COR-L47 (cell line): ENCODE measurements at places on chromosomes 6 and 20.

DNA sequence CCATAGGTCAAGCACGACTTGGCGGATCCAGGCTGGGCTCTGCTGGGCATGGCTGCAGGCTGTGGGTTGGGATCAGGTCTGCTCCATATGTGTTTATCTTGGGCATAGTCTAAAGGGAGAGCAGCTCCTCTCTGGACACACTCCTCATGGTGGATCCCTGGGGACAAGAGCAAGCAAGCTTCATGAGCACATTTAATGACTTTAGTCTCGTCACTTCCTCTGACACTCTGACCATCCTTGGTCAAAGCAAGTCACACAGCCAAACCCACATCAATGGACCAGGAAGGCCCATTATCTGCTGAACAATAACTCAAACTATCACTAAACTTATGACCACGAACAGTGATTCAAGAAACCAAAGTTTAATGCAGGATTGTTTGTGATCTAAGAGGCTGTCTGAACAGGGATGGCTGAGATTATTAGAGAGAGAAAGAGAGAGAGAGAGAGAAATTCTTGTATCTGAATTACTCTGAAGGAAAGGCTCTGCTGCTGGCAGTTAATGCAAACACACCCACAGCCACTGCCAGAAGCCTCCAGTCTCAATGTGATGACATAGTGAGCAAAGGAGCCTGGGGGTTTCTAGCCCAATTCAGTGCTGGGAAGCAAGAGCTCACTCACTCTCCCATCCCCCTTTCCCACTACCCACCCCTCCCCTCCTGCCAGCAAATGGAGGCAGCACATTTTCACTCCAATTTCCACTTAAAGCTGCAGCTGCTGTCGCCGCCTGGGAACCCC, 490.2 kb upstream of the SULF2 start:
- no peak for DNase-seq

- no peak for DNase-seq
Measured at GRCh38 chr6:130041594-130041993, 23.2 kb downstream of the L3MBTL3 start.

DNA sequence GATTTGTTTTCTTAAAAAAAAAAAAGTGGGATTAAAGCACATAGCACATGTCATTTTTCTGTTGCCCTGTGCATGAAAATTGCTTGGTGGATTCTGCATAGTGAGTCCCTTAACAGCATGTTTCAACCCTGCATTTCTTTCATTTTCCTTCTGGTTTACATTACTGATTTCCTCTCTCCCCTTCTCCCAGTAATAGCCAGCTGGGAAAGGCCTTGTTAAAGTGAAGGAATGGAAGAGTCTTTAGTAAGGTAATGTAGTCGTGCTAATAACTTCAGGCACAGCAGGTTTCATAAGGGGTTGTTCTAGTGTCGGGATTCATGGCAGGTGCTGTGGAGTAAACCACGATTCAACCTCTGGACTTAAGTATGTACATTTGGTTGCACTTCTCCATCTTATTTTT, 202.4 kb downstream of the FARS2 start:
- no peak for DNase-seq

DNA sequence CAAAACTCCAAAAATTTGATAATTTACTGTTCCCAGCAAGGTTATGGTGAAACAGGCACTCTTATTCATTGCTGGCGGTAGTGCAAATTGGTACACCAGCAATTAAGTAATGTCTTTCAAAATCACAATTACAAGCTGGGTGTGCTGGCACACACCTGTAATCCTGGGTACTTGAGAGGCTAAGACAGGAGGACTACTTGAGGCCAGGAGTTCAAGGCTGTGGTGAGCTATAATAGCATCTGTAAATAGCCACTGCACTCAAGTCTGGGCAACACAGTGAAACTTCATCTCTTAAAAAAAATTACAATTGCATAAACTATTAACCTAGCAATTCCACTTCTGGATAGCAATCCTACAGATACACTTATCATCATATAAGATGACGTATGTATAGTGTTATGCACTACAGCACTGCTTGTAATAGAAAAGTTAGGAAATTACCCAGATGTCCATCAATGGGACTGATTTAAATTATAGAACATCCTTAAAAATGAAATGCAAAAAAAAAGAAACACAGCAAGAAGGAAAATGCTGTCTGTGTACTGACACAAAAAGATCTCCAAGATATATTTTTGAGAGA, 31.4 kb downstream of the NCOA6 start:
- DNase-seq = no peak

DNA sequence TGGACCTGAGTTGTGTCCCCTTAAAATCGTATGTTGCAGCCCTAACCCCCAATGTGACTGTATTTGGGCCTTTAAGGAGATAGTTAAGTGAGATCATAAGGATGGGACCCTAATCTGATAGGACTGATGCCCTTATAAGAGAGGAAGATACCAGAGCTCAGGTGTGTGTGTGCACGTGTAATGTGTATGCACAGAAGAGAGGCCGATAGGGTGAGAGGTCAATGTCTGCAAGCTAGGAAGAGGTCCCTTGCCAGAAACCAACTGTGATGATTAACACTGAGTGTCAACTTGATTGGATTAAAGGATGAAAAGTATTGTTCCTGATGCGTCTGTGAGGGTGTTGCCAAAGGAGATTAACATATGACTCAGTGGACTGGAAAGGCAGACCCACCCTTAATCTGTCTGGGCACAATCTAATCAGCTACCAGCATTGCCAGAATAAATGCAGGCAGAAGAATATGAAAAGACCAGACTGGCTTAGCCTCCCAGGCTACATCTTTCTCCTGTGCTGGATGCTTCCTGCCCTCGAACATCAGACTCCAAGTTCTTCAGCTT, 299.8 kb downstream of the LRFN2 start:
- peak; percentile 64 for DNase-seq

DNA sequence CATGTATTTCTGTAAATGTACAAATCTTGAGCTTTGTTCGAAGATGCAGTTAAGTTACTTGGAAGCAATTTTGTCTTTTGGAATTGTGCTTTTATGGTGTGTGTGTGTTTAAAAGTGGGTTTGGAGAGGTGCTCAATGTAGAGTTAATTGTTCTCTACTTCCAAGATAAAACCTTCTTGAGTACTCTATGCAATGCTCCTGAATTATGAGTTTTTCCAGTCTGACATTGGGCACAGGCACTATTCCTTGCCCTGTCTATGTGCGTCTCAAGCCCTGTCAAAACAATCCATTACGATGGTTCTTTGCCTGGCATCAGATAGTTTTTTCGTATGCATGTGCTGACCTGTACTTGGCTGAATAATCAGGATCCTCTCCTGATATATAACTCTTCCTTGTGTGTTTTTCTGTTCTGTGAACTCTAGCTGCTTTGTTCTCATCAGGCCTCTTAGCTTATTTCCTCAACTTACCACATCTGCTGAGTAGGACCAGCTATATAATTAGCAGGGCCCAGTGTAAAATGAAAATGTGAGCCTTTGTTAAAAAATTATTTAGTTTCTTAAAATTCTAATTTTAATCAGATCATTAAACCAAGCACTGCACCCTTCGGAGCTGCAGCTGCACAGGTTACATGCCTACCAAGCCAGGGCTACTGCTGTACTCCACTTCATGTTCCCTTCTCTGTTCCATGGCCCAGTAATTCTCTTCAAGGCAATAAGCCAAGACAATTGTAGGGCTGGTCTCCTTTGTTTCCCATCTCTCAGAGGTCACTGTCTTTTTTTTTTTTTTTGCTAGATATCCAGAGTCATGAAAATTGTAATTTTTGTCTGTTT, 160.1 kb downstream of the ZFAND3 start:
- DNase-seq = no peak

DNA sequence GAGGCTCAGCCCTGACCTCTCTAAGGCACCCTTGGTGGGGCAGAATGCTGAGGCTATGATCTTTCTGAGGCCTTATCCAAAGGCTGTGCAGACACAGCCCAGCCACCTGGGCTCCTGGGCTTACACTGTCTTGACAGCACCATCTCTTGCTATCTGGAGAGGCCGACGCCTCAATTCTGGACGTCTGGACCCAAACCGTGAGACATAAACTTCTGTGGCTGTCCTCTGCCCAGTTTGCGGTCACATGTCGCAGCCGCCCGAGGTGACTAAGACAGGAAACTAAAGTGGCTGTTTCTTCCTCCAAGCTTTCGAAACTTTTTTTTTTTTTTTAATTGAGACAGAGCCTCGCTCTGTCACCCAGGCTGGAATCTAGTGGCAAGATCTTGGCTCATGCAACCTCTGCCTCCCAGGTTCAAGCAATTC, 49.3 kb downstream of the PRR18 start:
- no peak for DNase-seq

DNA sequence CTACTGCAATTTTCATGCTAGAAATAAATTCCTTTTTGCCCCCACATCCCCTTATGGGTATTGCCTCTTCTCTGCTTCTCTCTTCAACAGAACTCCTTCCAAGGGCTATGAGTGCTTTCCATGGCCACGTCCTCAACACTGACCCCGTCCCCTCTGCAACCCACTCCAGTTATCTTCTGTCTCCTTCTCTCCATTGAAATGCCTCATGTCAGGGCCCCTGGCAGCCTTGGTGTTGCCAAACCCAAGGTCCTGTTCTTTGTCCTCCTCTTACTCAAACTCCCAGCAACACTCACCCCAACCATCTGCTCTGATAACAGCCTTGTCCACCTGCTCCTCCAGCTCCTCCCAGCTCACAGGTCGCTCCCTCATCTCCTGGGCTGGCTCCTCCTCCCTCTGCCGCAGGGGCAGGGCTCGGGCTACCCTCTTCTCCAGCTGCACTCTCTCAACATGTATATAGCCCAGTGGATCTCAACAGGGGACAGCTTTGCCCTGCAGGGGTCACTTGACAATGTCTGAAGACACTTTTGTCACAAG, 196.1 kb upstream of the QKI start:
- DNase-seq = no peak

- DNase-seq = no peak
Measured at GRCh38 chr6:106411056-106411455, 50.5 kb downstream of the CRYBG1 start.

DNA sequence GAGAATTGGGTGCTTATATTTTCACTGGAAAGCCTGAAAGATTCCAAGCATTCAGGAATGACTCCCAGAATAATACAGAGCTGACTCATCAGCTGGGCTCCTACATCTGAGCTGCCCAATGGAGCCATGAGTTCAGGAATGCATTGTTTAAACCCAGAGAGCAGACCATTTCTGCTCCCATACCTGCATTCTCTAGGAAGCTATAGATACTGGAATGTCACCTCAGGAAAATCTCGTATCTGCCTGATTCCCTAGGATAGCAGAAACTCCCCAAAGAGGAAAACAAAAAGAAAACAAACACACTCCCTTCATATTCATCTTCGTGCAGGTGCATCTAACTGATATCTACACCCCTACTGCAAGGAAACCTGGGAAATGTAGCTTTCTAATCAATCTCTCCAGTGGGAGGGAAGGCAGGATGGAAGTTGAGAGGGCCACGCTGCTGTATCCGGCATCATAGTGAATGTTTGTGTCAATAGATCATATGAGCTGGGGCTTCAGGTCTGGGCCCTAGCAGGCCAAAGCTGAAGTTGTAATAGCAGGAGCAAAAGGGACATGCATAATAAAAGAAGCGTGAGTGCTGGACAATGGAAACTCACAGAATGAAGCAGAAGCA, 8.2 kb upstream of the SLC2A12 start:
- no peak for DNase-seq

GRCh38 chr20:15380770-15381169, 1043.4 kb upstream of the FLRT3 start:
- DNase-seq = no peak

- no peak for DNase-seq
Measured at GRCh38 chr6:93727447-93727846, 308.1 kb upstream of the EPHA7 start.

- DNase-seq = no peak
Measured at GRCh38 chr6:167420858-167421766, 96.2 kb downstream of the TTLL2 start.

- no peak for DNase-seq
Measured at GRCh38 chr6:87741001-87741650, 39.1 kb upstream of the AKIRIN2 start.

GRCh38 chr20:822651-823573, 10.6 kb upstream of the FAM110A start:
- no peak for DNase-seq

DNA sequence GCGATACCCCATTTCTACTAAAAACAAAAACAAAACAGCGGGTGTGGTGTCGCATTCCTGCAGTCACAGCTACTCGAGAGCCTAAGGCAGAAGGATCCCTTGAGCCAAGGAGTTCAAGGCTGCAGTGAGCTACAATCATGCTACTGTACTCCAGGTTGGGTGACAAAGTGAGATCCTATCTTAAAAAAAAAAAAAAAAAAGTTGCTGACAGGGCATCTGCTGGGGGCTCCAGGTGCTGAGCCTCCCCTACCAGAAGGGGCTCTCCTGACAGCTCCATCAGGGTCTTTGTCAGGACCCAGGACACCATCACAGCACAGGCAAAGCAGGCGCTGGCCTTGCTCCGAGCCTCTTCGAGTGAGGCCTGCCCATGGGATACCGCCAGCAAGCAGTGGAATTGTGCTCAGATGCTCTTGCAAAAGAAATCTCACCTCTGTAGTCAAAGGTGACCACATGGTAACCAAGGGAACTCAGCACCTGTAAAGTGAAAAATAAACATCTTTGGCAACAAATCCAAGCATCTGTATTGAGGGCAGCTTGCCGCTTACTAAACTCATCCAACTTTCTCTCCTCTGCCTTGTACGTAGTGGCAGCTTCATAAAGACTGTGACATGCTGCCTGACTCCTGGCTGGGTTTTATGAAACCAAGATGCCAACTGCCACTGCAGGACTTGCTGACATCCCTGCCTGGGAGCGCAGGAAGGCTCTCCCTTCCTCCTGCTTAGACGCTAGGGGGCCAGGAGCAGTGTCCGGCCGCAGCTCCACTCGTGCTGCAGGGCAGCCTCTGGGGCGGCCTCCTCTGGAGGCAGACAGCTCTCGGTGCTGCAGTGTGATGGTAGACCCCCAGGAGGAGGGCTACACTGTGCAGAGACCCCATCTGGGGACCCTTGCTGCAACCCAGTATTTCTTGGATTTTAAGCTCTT, 66.9 kb downstream of the PYGB start:
- DNase-seq = no peak

- DNase-seq = no peak
Measured at GRCh38 chr6:43171707-43172103, 636 bp downstream of the SRF start.

- no peak for DNase-seq
Measured at GRCh38 chr20:33838035-33838864, 27.1 kb downstream of the CHMP4B start.

DNA sequence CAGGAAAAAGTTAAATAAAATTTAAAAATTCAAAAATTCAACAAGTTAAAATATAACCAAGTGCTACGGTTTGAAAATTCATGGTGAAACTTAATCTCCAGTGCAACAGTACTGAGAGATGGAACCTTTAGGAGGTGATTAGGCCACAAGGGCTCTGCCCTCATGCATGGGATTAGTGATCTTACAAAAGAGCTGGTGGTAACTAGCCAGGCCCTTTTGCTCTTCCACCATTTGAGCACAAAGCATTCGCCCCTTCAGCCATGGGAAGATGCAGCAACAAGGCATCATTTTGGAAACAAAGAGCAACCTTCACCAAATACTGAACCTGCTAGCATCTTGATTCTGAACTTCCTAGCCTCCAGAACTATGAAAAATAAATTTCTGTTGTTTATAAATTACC, 80.9 kb downstream of the RNGTT start:
- DNase-seq = no peak

- DNase-seq = peak; percentile 35
Measured at GRCh38 chr6:92460133-92460532, 959.2 kb downstream of the EPHA7 start.

- peak; percentile 55 for DNase-seq
Measured at GRCh38 chr20:45919542-45920399, 7.8 kb upstream of the PLTP start.

GRCh38 chr6:79672631-79673111, 41.5 kb downstream of the SH3BGRL2 start:
- no peak for DNase-seq

GRCh38 chr6:138857775-138858174, 61.9 kb downstream of the ECT2L start:
- no peak for DNase-seq
